ENCODE measurements at places on chromosomes 12 and 14.

GRCh38 chr14:35556548-35556947 is 22.6 kb downstream of the INSM2 start:
- no peak for DNase-seq

GRCh38 chr12:121388421-121388981 is 11.4 kb upstream of the RNF34 start:
- no peak for DNase-seq

DNA sequence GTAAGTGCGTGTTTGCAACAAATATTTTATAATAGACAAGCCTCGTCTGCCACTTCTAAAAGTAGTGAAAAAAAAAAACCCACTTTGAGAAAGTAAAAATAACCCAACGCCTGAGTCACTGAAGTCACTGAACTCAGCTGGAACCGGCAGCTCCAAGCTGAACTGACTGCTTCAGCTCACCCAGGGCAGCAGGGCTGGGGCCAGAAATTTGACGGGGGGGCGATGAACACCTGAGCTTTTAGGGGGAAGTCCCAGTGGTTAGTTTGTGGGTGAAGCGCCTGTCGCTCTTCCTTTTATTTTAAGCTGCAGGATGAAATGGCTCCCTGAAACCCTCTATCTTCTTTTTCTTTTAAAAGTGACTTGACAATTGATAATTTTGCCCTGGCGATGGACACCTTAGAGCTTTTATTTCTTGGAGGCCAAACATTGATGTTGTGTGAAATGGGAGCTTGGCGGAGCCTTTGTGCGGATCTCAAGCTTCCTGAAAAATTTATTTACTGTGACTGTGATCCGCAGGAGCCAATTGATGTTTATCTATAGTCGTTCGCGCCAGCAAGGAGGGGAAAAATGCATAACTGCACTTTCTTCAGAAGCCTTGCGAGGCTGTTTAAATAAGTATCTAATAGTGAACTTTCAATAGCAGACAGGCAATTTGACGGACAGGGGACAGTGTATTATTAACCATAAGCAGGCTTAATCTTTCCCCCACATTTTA is 173.2 kb upstream of the MYL2 start:
- DNase-seq = peak; percentile 54

DNA sequence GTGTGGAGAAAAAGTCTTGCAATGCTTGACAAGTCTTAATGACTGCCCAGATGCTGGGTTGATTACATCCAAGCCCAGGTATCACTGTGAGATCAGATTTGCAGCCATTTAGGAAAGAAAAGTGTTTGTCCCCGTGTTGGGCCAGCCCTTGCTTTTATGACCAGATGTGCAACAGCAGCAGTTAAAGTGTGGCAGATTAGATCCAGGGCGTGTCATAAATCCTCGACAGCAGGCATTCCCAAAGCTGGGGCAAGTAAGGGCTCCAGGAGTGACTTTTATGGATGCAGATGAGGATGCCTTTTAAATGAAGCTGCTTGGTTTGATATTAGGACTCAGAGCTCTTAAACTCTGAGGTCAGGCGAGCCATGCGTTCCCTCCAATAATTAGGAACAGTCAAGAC is 1.7 kb downstream of the SMOC1 start:
- no peak for DNase-seq

DNA sequence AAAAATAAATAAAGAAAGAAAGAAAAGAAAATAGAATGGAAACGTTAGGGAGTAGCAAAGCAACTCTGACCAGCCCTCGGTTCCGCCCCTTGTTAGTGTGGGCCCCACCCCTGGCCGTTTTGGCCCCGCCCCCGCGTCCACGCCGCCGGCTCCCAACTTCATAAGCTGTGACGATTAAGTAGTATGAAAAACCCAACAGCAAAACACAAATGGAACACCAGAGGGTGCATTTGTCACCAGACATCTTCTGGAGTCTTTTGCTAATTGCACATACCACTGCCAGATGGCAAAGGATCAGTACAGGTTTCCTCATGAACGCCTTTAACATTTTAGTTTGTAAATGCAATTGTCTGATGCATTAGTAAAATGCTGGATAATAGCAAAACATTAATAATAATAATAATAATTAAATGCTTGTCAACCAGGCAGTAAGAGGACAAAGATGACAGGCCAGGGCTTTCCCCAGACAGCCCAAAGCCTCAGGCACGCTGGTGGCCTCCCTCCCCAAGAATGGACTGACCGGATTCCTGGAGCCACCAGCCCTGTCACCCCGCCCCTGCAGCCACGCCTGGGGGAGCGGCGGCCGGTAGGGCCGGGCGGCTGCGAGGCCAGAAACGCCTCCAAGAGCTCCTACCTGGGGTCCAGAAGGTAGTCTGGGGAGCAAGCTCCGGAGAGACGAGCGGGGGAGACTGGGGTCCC is 23.6 kb downstream of the HSP90AA1 start:
- DNase-seq = peak; percentile 78

GRCh38 chr14:36521598-36522345 is 1.7 kb upstream of the NKX2-1 start:
- DNase-seq = no peak

Data from CD4-positive, alpha-beta T cell treated with Interleukin-6 for 4 hours (primary cell).